Fibroblast of gingiva (primary cell): ENCODE measurements at places on chromosomes 7 and 10.

DNA sequence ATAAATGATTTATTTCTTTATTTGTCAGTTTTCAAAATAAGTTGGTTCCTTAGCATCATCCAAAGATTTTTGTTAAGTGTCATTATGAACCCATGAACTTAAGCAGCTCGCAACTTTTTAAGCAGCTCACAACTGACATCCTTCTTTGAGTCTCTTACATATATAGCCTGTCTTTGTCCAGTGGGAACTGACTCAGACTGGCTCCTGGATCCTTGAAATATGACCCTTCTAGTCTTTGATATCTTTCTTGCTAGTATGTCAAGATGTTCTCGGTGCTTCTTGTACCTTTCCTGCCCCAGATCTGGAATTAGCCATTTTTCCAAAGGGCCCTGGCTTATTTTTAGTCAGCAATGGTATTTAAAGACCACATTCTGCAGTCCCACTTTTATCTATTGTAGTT is 53.9 kb upstream of the ARID5B start:
- no peak for DNase-seq

DNA sequence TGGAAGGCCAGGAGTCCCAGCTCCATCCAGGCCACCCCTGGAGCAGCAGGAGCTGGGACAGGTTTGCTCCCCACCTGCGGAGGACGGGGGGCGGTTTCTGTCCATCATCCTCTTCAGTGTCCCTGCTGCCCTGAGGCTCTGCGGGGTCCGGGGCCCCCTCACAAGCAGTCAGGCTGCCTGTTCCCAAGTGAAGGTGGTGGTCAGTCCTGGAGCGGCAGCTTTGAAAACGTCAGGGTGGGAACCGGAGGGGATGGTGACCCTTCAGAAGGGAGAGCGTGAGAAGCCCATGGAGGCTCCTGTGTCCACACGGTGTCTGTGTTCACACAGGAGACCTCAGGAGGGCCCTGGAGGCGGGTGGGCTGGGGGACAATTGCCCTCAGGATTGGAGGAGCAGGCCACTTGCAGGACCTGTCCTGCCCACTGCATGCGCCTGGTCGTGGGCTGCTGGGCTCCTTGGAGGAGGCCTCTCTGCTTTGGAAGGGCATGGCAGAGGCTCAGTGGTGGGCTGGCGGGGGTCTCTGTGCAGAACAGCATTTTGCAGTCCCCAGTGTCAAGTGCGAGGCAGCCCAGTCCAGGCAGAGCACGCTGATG is 49.3 kb upstream of the INPP5A start:
- no peak for DNase-seq

DNA sequence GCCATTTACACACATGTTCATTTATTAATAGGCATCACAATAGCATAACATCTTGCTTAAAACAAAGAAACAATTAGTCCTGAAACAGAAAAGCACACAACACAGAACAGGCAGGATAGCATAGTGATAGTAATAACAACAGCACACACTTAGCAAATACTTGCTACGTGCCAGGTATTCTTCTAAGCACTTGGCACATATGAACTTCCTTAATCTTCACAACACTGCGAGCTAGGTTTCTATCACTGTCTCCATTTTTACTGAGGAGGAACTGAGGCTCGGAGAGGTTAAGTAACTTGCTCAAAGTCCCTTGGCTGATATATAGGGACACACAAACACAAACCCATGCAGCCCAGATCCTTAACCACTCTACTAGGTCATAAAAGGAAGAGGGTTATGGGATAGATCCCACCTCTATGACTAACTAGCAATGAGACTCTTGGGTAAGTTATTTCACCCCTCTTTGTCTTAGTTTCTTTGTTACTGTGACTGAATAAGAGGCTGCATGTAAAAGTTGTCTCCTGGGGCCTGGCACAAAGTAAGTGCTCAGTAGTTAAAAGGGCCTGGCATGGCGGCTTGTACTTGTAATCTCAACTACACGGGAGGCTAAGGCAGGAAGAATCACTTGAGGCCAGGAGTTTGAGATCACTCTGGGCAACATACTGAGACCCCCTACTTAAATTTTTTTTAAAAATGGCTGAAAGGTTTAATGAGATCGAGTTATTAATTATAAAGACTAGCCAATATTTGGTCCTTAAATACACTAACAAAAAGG is 181.0 kb upstream of the RHOBTB1 start:
- no peak for DNase-seq

DNA sequence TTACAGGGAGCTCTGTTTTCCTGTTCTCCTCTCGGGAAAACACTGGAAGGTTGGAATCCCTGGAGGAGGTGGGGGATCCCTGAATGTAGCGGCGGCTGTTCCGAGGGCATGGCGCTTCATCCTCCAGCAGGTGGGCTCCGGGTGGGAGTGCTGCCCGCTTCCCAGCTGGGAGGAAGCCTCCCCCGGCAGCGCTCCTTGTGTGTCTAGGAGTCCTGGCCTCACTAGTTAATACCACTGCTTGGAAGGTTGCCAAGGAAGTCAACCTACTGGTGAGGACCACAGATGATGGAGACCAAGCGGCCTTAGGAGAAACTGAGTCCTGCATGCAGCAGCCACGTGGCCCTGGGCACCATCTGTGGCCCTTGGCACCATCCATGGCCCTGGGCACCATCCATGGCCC is 151.9 kb upstream of the PFKP start:
- DNase-seq, result no peak
